NCI-H2081 treated with DMSO at 0.1 percent for 48 hours (cell line): ENCODE measurements at places on chromosomes 1 and 21.

DNA sequence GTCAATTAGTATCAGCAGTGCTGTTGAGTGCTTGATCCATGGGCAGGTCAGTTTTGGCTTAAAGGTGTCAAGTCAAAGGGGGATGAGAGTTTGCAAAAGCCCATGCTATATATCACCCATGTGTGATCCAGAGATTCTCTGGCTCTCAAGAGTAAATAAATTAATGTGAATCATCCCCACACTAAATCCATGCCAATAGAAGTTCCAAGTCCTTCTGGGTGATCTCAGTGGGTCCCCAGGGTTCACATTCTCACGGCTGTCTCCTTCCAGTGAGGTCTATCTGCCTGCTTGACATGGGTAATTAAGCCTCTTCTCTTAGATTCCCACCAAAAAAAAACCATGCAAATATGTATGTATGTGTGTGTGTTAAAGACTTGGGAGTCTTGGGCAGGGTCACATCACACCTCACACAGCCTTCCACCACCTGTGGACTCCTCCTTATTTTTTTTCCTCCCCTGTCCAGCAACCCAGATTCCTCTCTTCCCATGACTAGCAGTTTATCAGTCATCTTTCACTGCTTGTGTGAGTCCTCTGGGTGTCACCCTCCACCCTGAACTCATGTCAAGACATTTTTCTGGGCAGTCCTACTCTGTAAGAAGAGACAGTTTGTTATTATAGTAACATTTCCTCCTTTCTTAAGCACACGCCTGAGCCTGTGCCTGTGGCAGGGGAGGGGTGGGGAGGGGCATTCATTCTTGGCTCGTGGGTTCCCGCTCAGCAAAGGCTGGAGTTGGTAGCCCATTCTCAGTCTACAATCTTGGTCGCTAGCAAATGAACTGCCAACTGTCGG is 14.3 kb upstream of the S100A11 start:
- DNase-seq, result no peak

DNA sequence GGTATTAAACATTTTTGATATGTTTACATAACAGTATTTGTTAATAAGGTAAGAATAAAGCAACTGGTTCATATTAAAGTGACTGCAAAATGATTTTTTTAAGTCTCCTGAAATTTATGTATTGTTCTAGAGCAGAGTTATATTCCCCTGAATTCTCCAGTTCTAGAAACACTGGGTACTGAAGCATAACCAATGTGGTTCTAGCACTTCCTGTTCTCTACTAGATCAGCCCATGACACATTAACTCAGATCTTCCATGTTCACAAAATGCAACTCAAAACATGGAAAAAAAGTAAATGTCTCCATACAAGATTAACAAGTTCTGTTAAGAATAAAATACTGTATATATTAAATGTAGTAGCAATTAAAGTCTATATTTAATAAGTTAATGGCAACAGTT is 3.9 kb downstream of the NEGR1 start:
- no peak for DNase-seq

DNA sequence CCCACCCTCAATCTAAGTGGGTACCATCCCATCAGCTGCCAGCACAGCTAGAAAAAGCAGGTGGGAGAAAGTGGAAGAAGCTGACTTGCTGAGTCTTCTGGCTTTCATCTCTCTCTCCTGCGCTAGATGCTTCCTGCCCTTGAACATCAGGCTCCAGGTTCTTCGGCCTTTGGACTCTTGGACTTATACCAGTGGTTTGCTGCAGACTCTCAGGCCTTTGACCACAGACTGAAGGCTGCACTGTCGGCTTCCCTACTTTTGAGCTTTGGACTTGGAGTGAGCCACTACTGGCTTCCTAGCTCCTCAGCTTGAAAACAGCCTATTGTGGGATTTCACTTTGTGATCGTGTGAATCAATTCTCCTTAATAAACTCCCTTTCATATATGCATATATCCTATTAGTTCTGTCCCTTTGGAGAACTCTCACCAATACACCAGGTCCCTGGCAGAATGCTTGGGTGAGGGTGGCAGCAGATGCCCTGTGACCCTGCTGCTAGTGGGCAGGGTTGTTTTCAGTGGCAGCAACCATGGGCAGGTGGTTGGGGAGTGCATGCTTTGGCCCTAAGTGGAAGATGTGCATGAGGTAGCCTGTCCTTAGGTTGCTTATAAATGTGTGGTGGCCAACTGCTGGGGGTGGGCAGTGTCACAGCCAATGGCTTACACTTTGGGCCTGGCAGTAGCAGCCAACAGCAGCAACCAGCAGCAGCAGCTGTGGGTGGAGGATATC is 10.8 kb upstream of the ADAM30 start:
- DNase-seq, result no peak

DNA sequence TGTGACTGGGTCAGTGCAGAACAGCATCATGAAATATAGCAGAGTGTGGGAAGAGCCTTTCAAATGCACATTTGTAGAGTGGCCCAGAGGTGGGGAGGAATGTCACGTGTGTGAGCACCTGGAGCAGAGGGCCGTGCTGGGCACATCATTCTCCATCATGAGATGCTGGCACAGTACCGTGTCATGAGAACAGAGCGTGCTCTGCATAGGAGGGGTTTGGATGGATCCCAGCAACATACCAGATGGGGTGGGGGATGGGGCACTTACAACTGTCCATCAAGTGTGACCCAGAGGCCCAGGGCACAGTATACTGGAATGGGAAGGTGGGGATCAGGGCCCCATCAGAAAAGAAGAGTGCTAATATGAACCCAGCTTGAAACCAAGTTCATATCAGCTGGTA is 182.0 kb downstream of the LMX1A start:
- no peak for DNase-seq

DNA sequence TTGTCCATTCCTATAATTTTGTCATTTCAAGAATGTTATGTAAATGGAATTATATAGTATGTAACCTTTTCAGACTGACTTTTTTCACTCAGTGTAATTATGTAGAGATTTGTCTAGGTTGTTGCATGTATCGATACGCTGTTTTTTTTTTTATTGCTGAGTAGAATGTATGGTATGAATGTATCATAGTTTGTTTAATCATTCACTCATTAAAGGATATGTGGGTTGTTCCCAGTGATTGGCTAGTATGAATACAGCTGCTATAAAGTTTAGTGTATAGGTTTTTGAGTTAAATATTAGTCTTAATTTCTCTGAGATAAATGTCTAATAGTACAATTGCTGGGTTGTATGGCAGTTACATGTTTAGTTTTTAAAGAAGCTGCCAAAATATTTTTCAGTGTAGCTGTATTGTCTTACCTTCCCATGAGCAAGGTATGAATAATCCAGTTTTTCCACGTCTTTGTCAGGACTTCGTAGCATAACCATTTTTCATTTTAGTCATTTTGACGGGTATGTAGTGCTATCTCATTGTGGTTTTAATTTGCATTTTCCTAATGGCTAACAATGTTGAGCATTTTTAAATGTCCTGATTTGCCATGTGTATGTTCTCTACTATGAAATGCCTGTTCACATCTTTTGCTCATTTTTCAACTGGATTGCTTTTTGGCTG is 22.4 kb downstream of the CASQ2 start:
- DNase-seq, result no peak

DNA sequence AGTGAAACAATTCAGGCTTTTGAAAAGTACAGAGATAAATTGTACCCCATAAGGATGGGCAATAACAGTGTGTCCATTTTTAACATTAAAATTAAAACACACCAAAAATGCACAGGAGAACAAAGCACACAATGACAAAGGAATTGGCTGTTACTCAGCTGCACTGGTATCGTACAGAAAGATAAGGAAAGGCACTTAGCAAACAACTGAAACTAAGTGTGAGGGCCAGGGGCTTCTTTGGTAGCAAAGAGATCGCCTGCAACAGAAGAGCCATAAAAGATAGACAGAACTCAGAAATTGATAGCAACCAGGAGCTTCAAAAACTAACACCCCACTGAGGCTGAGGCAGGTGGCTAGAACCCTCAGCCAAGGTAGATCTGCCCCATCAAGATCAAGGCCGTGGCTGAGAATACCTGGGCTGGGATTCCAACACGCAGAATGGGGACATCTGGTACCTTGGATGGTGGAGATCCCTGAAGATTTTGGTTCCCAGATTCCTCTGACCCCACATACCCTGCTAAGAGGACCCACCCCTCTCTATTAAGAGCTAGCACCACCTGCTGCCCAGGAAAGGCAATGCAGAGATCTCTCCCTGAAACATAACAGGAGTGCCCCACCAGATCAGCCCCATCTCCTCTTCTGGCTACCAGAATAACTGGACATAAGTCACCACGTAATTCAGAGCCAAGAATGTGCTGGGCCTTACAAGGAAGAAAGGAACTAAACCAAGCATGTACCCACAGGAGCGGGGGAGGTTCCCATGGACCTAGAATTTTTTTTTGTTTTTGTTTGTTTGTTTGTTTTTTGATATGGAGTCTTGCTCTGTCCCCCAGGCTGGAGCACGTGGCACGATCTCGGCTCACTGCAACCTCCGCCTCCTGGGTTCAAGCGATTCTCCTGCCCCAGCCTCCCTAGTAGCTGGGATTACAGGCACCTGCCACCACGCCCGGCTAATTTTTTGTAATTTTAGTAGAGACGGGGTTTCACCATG is 16.2 kb downstream of the PLEKHO1 start:
- DNase-seq, result no peak

DNA sequence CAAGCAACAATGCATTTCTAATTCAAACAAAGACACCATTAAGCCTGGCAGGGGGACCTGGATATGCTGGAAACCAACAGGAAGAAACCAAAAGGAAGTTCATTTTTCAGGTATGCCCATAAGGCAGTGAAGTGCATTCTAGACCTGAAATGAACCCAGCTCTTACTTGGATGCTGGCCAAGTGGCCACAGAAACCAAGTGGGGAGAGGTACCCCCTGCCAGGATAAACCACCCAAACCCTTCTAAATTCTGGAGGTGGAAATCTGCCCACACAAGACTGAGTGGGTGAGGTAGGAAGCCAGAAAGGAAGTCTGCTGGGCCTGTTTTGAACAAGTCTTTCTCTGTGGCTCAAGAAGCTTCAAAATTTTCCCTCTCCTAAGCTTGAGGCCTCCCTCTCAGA is 2.6 kb downstream of the CD5L start:
- DNase-seq, result no peak

- no peak for DNase-seq
These were observed 111.6 kb downstream of the SPSB1 start for GRCh38 chr1:9404117-9404914.

GRCh38 chr21:41895643-41896493 is 16.7 kb upstream of the PRDM15 start:
- no peak for DNase-seq
